Pancreas (tissue), 10 donors: ENCODE measurements at places on chromosomes 16 and 17. TPM values are rescaled to one million over a fixed set of nuclear protein-coding genes. Genes with fewer than 3 reads are reported as not detected.

GRCh38 chr17:67558740-67559380 is 158.9 kb upstream of the NOL11 start:
- no peaks in the 10 kb centered on the region for H3K36me3 ChIP-seq
- no peaks in the 10 kb centered on the region for H3K27me3 ChIP-seq
- H3K27ac ChIP-seq = no peak overlapping the region
- no peak overlapping the region for H3K4me3 ChIP-seq
- H3K4me1 ChIP-seq = peaks cover 6% of the 10 kb centered on the region
- DNase-seq = no peak

GRCh38 chr17:60909405-60909804 is 231.8 kb downstream of the BCAS3 start:
- no peaks in the 10 kb centered on the region for H3K36me3 ChIP-seq
- no peaks in the 10 kb centered on the region for H3K27me3 ChIP-seq
- H3K4me3 ChIP-seq = no peak overlapping the region

GLP2R gene
- total RNA-seq = 1.5 TPM

DNA sequence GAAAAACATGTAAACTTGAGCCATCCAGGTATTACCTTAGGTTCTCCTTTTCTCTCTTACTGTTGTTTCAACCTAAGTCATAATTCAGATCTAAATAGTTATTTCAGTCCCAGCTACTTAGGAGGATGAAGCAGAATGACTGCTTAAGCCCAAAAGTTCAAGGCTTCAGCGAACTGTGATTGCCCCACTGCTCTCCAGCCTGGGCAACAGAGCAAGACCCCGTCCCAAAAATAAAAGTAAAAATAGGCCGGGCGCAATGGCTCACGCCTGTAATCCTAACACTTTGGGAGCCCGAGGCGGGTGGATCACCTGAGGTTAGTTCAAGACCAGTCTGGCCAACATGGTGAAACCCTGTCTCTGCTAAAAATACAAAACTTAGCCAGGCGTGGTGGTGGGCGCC is 9.6 kb downstream of the MEIOB start:
- H3K27me3 ChIP-seq = no peaks in the 10 kb centered on the region
- H3K4me3 ChIP-seq = no peak overlapping the region
- H3K4me1 ChIP-seq = no peaks in the 10 kb centered on the region
- no peaks in the 10 kb centered on the region for H3K36me3 ChIP-seq
- no peak overlapping the region for H3K27ac ChIP-seq

GRCh38 chr17:77214743-77215142 is 74.0 kb downstream of the SEC14L1 start:
- no peak overlapping the region for H3K27ac ChIP-seq
- H3K4me3 ChIP-seq = no peak overlapping the region
- H3K36me3 ChIP-seq = peaks cover 63% of the 10 kb centered on the region
- no peaks in the 10 kb centered on the region for H3K27me3 ChIP-seq
- no peaks in the 10 kb centered on the region for H3K4me1 ChIP-seq
- DNase-seq = no peak

GRCh38 chr16:83270640-83271039 is 537.1 kb upstream of the HSBP1 start:
- no peaks in the 10 kb centered on the region for H3K27me3 ChIP-seq
- H3K4me1 ChIP-seq = no peaks in the 10 kb centered on the region
- DNase-seq = no peak

PSMC5 gene
- total RNA-seq = 56.0 TPM

HBA1 gene
- total RNA-seq = 2.2 TPM

DNA sequence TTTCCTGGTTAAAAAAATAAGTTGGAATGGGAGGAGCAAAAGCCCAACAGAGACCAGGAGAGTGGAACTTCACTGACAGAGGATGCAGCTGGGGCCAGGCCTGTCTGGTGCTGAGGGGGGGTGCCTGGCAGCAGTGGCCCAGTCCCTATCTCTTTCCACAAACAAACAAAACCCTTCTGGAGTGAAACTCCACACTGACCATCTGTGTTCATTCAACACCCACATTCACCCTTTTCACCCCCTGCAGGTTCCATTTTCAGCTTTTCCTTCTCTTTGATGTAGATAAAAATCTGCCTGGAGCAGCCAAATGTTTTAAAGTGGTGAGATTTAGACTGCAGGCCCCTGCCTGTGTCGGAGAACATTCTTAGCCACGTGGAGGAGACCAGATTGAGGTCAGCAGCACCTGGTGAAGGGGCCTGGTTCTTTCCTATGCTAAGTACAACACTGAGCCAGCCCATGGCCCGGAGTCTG is 161.4 kb upstream of the CDH11 start:
- no peaks in the 10 kb centered on the region for H3K4me1 ChIP-seq
- H3K4me3 ChIP-seq = no peak overlapping the region
- H3K27me3 ChIP-seq = no peaks in the 10 kb centered on the region
- H3K27ac ChIP-seq = no peak overlapping the region
- no peaks in the 10 kb centered on the region for H3K36me3 ChIP-seq

TBC1D3G gene
- not detected for total RNA-seq

GRCh38 chr17:68196394-68197090 is 51.3 kb upstream of the AMZ2 start:
- H3K27me3 ChIP-seq = peaks cover 25% of the 10 kb centered on the region
- H3K27ac ChIP-seq = no peak overlapping the region
- no peaks in the 10 kb centered on the region for H3K36me3 ChIP-seq
- DNase-seq = no peak

DNA sequence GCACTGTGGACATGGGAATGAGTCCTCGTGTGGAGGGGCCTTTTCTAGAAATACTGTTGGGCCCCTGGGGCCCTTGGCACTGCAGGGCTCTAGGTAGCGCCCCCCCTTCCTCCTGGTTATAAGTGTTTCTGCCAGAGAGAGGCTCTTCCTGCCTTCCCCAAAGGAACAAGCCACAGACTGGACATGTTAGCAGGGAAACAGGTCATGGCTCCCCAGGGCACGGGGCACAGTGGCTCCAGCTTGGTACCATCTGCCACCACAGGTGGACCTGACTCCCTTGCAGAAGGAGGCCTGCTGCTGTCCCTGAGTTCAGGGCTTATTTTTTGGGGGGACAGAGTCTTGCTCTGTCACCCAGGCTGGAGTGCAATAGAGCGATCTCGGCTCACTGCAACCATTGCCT is 8.8 kb downstream of the PDK2 start:
- DNase-seq = no peak
- no peaks in the 10 kb centered on the region for H3K27me3 ChIP-seq

STH gene
- total RNA-seq = not detected

CHST5 gene
- total RNA-seq = 0.13 TPM

DNA sequence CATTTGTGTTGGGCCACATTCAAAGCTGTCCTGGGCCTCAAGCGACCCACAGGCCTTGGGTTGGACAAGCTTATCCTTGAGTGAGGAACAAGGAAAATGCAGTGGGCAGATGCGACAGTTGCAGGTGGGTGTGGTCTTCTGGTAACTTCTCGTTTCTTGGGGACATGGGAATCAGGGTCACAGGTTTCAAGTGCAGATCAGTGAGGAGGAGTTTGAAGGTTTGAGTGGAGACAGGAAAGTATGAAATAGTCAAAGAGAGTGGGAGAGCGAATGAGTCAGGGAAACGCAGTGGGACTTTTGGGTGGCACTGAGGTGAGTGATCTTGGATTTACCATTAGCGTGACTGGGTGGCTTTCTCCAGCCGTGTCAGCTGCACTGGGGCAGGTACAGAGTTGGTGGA is 15.4 kb upstream of the CCL22 start:
- H3K27me3 ChIP-seq = no peaks in the 10 kb centered on the region
- H3K36me3 ChIP-seq = no peaks in the 10 kb centered on the region
- no peak overlapping the region for H3K4me3 ChIP-seq
- H3K27ac ChIP-seq = no peak overlapping the region
- H3K4me1 ChIP-seq = no peaks in the 10 kb centered on the region

DNA sequence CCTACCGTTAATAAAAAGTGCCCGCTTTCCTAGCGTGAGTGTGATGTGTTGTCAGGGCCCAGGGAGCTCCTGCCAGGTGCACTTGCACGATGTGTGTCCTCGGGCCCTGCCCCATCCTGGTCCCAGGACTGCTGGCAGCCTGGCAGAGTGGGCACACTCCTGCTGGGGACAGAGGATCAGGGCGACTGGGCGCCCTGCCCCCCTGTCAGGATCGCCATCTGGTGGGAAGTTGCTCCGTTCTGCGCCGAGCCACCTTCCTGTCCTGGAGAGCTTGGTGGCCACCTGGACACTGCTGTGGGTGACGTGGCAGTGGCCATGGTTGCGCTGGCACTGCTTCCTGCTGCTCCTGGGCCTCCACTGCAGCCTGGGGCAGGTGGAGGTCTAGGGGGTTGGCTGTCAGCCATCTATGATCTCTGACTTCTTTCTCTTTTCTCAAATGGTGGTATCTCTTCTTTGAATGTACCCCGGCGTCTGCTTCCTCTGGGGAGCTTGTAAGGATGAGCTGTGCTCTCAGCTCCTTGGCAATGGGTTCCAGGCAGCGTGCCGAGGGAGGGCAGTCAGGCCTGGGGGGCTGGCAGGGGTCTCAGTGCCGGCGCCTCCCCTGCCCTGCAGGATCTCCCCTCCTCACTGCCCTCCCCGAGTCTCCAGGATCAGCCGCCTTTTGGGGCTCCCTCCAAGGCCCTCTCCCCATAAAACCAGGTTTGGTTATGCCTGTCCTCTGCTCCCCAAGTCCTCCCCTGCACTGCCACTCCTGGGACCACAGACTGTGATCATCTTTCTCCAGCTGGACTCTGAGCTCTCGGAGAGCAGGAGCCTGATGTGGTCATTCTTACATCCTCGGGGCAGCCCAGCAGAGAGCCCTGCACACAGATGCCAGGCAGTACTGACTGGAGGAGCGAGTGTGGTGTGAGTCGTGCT is 76.9 kb downstream of the AMFR start:
- DNase-seq = no peak
- no peaks in the 10 kb centered on the region for H3K36me3 ChIP-seq
- H3K4me3 ChIP-seq = no peak overlapping the region

GFAP gene
- 0.57 TPM for total RNA-seq

- H3K4me1 ChIP-seq = no peaks in the 10 kb centered on the region
- no peak overlapping the region for H3K4me3 ChIP-seq
- H3K27me3 ChIP-seq = no peaks in the 10 kb centered on the region
- H3K36me3 ChIP-seq = no peaks in the 10 kb centered on the region
Measured at GRCh38 chr17:60629120-60629519, 29.1 kb downstream of the PPM1D start.

CCL11 gene
- total RNA-seq = not detected

CCDC182 gene
- total RNA-seq = not detected

GRCh38 chr17:72987166-72987565 is 105.3 kb downstream of the SLC39A11 start:
- H3K36me3 ChIP-seq = no peaks in the 10 kb centered on the region
- H3K4me3 ChIP-seq = no peak overlapping the region
- no peak for DNase-seq
- H3K27ac ChIP-seq = no peak overlapping the region
- no peaks in the 10 kb centered on the region for H3K4me1 ChIP-seq
